ENCODE measurements at places on chromosomes 13 and 19. TPM values are rescaled to one million over a fixed set of nuclear protein-coding genes. Genes with fewer than 3 reads are reported as not detected.

DNA sequence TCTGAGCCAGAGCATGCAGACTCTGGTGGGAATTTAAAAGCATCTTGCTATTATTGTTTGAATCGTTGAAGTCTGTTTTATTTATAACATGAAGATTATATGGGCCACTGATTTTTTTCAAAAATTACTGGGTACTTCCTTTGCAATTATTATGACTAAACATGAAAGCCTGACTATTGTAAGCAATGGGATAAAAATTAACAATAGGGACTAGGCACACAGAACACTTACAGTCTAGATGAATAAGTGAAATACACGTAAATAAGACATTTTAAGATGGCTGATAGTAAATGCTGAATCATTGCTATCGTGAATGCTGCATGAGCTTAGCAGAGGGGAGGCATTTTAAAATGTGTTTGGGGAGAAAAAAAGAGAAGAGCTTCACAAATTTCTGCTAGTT, 81.0 kb upstream of the MAB21L1 start:
- no peak for DNase-seq

DNA sequence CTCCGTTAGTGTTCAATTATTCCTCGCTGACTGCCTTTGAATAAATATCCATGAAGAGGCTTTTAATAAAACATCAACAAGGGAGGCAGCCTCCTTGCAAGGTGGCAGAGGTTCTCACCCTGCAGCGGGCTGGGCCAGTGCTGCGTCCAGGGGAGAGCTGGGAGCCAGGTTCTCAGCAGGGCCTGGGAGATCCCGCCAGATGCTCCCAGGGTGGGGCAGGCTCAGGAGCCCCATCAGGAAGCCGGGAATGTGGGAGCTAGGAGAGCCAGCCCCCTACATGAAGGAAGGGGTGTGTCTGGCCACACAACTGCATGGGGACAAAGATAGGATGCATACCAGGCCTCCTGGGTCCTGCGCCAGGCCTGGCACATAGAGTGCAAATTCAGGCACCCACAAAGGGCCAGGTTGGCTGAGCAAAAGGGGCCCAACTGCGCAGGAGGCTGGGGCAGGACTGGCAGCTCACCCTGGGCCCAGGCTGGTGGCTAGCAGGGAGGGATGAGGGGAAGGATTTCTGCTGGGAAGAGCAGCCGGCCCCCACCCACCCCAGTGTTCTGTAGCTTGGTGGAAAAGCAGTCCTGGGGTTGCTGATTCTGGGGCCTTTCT, 22.8 kb downstream of the VSTM2B start:
- DNase-seq: no peak

DNA sequence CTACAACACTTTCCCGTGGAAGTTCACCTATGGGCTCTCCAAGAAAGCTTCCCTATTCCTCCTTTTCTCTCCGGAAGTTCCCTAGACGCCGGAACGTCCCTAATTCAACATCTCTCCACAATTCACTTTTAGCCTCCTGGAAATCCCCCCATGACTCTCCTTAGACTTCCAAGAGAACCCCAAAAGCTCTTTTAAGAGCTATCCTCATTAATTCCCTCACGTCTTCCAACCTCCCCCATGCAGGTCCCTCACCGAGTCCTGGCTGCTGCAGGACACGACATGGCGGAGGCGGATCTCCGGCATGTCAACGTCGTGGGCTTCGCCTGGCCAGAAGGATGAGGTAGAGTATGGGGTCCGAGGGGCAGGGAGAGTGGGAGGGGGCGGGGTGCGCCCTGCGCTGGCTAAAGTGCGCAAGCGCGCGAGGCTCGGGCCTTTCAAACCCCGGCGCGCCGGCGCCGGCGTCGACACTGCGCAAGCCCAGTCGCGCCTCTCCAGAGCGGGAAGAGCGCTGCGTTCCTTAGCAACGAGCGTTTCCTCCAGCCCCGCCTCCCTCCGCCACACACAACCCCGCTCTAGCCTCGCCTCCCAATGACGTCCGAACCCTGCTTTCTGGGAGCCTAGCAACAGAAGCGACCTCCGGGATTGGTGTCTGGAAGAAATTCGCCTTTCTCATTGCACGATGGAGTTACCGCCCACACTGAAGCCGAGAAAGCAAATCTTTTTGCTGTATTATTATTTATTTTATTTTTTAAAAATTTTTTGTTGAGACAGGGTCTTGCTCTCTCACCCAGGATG, at the start of the genes PINLYP and XRCC1:
Gene PINLYP, plus strand, starts transcription at position 646 of the 795 bp plus-strand sequence. CDS start 1,391 bp downstream, outside the sequence.
Gene XRCC1, minus strand, starts transcription at position 372 of the 795 bp plus-strand sequence. Its CDS starts 69 bp downstream, at position 303.
- peak; percentile 99 for DNase-seq

GRCh38 chr13:64884976-64885375, 2345.2 kb downstream of the PCDH9 start:
- DNase-seq: no peak

GRCh38 chr13:45564133-45564776, 51.3 kb downstream of the ERICH6B start:
- DNase-seq: no peak

DNA sequence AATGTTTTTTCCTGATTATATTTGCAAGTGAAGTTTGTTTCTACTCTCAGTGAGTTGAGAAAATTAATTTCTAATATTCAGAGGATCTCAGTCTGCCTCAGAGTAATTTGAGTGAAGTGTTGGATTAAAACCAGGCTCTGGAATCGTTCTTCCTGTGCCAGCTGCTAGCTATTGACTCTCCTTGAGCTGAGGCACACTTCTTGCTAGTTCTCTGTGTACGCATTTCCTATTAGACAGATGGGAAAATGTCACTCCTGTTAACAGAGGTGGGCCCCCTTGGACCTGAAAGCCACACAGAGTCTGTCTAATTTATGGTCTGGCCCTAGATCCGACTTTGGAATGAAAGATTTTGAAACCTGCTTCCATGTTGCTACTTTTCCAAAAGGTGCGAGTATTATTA, 107.6 kb upstream of the RNF113B start:
- DNase-seq: no peak

DNA sequence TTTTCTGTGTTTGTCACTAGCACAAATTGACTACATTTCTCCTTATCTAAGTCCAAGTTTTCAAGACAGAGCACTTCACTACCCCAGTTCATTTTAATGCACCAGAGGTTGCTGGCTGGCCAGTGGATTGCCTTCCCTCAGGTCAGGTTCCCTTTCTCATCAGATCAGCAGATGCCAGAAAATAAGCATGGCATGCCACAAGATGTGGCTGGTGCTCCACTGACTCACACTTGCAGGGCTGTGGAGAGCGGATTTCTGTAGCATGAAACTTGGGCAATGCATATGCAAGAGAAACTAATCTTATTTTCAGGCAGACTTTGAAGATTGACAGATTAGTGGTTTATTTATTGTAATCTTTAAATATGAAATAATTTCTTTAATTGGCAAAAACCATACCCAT, 79.5 kb downstream of the RUBCNL start:
- DNase-seq: no peak

DNA sequence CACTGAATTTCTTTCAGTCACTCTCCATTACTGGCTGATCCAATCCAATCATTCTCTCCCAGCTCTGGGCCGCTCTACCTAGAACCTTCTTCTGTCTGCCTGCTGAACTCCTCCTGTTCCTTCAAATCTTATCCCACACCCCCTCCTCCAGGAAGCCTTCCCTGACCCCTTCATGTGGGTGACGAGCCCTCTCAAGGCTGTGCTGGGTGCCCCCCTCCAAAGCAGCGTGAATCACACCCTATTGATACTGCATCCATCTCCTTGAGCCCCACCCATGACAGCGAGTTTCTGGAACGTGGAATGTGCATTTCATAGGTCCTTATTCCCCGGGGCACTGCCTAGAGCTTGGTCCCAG, 3.2 kb downstream of the PIH1D1 start:
- no peak for DNase-seq

GRCh38 chr13:86020351-86021002, 221.3 kb upstream of the SLITRK6 start:
- no peak for DNase-seq

- DNase-seq: no peak
These were observed 3.6 kb downstream of the HTR2A start for GRCh38 chr13:46893221-46893740.

GRCh38 chr13:55887561-55887960, 1253.2 kb upstream of the PRR20A start:
- no peak for DNase-seq

- DNase-seq: no peak
These were observed 133.0 kb downstream of the SIPA1L3 start for GRCh38 chr19:38039966-38040365.

GRCh38 chr19:11461453-11461852, 19.4 kb downstream of the ELAVL3 start:
- no peak for DNase-seq

DNA sequence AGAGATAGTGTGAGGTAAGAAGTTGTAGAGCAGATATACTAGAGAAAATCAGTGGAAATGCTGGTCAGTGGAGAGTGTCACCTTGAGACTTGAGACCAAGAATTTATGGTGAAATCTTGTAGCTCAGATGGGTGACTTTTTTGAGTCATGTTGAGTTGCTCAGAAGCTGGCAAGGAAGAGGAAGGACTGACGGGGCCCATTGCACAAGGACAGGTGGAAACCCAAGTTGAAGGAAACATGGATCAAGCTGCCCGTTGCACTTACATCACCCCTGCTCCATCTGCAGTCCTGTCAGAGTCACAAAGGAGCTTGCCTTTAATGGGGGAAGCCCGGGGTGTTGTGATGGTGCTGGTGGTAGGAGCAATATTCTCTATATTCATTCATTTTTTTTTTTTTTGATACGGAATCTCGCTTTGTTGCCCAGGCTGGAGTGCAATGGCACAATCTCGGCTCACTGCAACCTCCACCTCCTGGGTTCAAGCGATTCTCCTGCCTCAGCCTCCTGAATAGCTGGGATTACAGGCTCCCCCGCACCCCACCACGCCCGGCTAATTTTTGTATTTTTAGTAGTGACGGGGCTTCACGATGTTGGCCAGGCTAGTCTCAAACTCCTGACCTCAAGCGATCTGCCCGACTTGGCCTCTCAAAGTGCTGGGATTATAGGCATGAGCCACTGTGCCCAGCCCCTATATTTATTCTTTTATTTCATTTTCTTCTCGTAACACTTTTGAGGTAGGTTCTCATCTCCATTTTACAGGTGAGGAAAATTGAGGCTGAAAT, 27.4 kb downstream of the UBAC2 start:
- no peak for DNase-seq

DNA sequence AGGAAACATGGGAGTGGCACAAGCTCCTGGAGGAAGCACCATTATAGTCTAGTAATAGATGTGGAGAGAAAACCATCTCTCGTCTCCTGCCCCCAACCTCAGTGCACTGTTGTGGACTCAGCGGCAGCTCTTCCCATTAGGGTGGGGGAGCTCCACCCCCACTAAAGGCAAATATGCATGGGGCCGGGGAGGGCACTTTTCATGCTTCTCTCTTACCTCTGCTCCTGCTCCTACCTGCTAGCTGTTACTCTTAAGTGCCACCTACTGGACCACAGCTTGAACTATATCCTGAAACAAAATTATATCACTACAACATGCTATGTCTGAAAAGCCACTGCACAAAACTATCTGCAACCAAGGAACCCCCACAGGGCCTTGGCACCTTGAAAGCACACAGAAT, 112.6 kb upstream of the DACH1 start:
- DNase-seq: peak; percentile 1

DNA sequence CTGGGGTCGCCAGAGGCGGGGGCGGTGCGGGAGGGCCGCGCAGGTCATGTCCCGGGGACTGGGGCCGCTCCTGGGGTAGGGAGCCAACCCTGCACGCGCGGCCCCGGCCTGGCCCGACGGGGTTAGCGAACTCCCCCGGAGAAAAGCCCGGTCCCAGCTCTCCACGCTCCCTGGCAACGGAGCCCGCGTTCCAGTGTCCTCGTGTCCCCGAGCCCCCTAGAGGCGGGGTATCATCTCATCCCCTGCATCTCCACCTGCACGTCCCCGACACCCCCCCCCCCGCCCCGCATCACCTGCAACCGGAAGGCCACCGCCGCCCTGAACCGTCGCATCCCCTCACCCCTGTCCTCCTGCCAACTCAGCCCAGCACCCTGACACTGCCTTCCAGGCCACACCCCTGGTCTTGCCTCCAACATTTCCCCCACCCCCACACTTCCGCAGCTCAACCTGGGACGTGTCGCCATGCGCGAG, 2.7 kb downstream of the WDR88 start:
- DNase-seq: no peak

- DNase-seq: no peak
These were observed 101.9 kb downstream of the PTPRS start for GRCh38 chr19:5238700-5239099.

DNA sequence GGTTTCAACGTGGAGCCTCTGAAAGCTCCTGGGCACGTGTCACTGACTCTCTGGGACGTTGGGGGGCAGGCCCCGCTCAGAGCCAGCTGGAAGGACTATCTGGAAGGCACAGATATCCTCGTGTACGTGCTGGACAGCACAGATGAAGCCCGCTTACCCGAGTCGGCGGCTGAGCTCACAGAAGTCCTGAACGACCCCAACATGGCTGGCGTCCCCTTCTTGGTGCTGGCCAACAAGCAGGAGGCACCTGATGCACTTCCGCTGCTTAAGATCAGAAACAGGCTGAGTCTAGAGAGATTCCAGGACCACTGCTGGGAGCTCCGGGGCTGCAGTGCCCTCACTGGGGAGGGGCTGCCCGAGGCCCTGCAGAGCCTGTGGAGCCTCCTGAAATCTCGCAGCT, 2.3 kb downstream of the ARL11 start:
- DNase-seq: no peak

DNA sequence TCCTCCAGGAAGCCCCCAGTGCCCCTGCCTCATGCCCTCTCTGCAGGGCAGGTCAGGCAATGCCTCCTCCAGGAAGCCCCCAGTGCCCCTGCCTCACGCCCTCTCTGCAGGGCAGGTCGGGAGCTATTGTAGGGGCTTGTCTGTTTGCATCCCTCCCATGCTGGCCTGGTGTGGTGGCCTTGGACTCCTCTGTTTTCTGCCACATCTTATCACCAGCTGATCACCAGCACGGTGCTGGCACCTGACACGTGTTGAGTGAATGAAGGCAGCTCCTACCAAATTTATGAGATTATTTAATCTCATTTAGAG, 51.5 kb upstream of the C13orf46 start:
- DNase-seq: no peak

DNA sequence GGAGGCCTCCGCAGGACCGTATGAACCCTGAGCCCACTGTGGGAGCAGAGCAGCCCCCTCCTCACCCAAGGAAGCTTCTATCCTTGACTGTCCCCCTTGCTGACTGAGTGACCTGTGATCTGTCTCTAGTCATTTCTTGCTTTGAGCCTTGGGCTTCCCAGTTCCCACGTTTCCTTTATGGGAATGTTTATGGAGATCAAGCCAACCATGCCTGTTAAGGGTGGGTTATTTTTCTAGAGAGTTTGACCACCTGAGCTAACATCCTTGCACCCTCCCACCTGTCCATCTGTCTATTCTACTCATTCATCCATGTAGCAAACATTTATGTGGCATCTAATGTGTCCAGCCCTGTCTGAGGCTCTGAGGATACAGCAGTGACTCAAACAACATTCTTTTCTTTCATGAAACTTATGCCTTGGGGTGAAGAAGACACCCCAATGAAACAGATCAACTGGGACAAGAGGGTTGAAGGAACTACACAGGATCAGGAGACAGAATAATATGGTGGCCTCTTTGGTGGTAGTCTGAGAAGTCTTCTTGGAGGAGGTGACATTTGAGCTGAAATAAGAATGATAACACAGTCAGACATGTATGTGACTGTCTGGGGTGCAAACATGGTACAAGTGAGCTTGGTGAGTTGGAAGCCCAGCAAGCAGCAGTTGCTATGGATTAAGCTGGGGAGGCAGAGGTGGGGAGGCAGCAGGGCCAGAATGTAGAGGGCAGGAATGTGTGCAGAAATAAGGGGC, 30.5 kb downstream of the CERS4 start:
- DNase-seq: no peak

GRCh38 chr13:47066226-47066625, 169.4 kb upstream of the HTR2A start:
- no peak for DNase-seq

SERTM1 gene
- under 0.01 TPM for total RNA-seq

PPM1N gene
- not detected for total RNA-seq

CAB39L gene
- total RNA-seq: 6.3 TPM
